Type B pancreatic cell (in vitro differentiated cells): ENCODE measurements at places on chromosomes 5 and 9. TPM values are rescaled to one million over a fixed set of nuclear protein-coding genes. Genes with fewer than 3 reads are reported as not detected.
A peak's percentile ranks its signal among the peaks of the same experiment; 100 is the strongest.

DNA sequence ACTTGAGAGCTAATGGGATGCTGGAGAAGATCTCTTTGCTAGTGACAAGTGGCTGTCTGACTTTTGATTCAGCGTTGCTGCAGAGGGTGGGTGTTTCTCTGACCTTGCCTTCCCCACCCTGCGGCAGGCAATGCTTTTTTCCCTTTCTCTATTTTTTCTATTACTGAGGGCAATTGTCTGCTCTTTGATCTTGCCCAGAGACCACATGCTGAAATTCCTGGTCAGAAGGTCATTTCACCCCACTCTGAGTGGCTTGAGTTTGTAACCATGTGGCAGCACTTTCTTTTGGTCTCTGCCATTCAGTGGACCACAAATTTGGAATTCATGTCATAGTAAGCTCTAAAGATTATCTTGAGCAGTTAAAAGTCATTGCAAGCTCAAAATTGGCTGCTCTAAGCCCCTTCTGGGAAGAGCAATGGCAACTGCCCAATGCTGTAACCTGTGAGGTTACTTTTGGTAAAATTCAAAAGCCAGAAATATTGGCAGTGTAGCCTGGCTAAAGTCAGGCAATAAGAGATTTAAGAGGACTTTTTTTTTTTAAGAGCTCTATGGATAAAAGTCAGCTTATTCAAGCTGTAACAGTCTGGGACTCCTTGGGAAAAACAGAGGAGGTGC, 30.4 kb upstream of the MTMR12 start:
- no peak for DNase-seq
- H3K27ac ChIP-seq = no peak overlapping the region
- H3K27me3 ChIP-seq = no peaks in the 10 kb centered on the region
- H3K36me3 ChIP-seq = peaks cover 7% of the 10 kb centered on the region
- no peaks in the 10 kb centered on the region for H3K4me1 ChIP-seq

- peaks cover 19% of the 10 kb centered on the region for H3K4me1 ChIP-seq
- no peak for DNase-seq
- no peak overlapping the region for H3K27ac ChIP-seq
- peaks cover 4% of the 10 kb centered on the region for H3K36me3 ChIP-seq
- no peaks in the 10 kb centered on the region for H3K27me3 ChIP-seq
These were observed 7.6 kb downstream of the PAM start for GRCh38 chr5:102762562-102763227.

GRCh38 chr5:54719384-54720283, 202.1 kb downstream of the SNX18 start:
- no peak overlapping the region for H3K4me3 ChIP-seq
- no peaks in the 10 kb centered on the region for H3K36me3 ChIP-seq
- H3K4me1 ChIP-seq = peaks cover 14% of the 10 kb centered on the region
- no peak for DNase-seq

- no peak for DNase-seq
- no peaks in the 10 kb centered on the region for H3K36me3 ChIP-seq
- H3K27ac ChIP-seq = no peak overlapping the region
- no peaks in the 10 kb centered on the region for H3K27me3 ChIP-seq
These were observed 127.8 kb downstream of the MED27 start for GRCh38 chr9:131951905-131952304.

GRCh38 chr9:32525709-32526030, 326 bp downstream of the RIGI start:
- peaks cover 10% of the 10 kb centered on the region for H3K4me1 ChIP-seq
- H3K36me3 ChIP-seq = peaks cover 14% of the 10 kb centered on the region
- H3K27me3 ChIP-seq = no peaks in the 10 kb centered on the region
- peak overlapping the region; percentile 94 for H3K4me3 ChIP-seq
- H3K27ac ChIP-seq = peak overlapping the region; percentile 90

GRCh38 chr9:79616971-79617370, 45.2 kb downstream of the TLE4 start:
- H3K4me1 ChIP-seq = peaks cover 26% of the 10 kb centered on the region
- H3K4me3 ChIP-seq = peak overlapping the region; percentile 30
- no peak overlapping the region for H3K27ac ChIP-seq
- H3K36me3 ChIP-seq = peaks cover 46% of the 10 kb centered on the region
- H3K27me3 ChIP-seq = peaks cover 6% of the 10 kb centered on the region

Gene TOMM5
- 132 and 144 TPM in 2 replicates for total RNA-seq

Gene ZNG1C
- 27.2 and 33.2 TPM in 2 replicates for total RNA-seq

Gene RNF224
- total RNA-seq = 0.36 and 0.48 TPM in 2 replicates

Gene RIC1
- 25.1 and 26.6 TPM in 2 replicates for total RNA-seq

Gene GLDC
- total RNA-seq = 4.9 and 11.8 TPM in 2 replicates

- H3K4me1 ChIP-seq = peaks cover 11% of the 10 kb centered on the region
- no peak for DNase-seq
- no peak overlapping the region for H3K27ac ChIP-seq
These were observed 1.6 kb downstream of the PKD2L2 start for GRCh38 chr5:137890845-137891244.

Gene CEL
- total RNA-seq = 4.5 and 4.9 TPM in 2 replicates

GRCh38 chr9:127143920-127144465, 21.6 kb upstream of the ANGPTL2 start:
- peaks cover 3% of the 10 kb centered on the region for H3K4me1 ChIP-seq
- DNase-seq = no peak
- no peak overlapping the region for H3K27ac ChIP-seq
- no peak overlapping the region for H3K4me3 ChIP-seq
- H3K36me3 ChIP-seq = no peaks in the 10 kb centered on the region

Gene SKP2
- 78.3 and 98.4 TPM in 2 replicates for total RNA-seq

DNA sequence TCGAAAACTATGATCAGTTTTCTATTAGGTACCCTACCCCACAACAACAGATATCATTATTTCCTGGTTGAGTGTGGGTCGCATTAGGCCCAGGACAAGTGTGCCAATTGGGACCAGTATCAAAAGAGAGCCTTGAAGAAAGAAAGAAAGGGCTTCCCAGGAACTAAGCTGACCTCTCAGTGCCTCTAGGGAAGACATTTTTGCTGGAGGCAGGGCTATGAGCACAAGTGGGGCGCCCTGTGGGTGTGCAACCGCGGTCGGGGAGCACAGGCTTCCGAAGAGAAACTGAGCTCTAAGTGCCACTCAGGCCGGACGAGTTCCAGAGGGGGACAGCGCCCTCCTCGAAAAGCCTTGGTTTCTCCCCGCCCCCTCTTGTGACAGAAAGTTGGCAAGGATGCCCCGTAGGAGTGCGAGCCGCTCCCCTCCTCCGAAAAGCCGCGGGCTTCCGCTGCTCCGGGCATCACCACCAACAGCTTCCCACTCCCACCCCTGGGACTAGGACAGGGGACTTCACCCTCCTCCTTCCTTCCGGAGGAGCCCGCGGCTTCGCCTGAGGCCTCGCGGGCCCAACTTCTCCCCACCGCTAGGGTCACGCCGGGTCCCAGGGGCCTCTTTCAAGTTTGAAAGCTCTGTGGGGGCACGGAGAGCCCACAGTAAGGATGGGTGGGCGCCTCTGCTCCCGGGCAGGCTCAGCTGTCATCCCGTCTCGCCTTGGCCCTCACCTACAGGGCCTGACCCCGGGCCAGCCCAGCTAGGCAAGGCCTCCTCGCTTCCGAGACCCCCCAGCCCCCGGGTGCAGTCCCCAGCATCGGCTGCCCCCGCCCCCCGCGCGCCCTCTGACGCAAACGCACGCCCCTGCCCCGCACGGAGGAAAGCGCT, 2.0 kb downstream of the NR2F1-AS1 start:
- no peak for DNase-seq
- no peaks in the 10 kb centered on the region for H3K36me3 ChIP-seq
- peak overlapping the region; percentile 82 for H3K4me3 ChIP-seq
- H3K27ac ChIP-seq = peak overlapping the region; percentile 41
- peaks cover 36% of the 10 kb centered on the region for H3K4me1 ChIP-seq

GRCh38 chr9:109568089-109568488, 70.0 kb upstream of the PTPN3 start:
- no peak overlapping the region for H3K4me3 ChIP-seq
- peaks cover 5% of the 10 kb centered on the region for H3K27me3 ChIP-seq
- no peaks in the 10 kb centered on the region for H3K4me1 ChIP-seq
- H3K27ac ChIP-seq = no peak overlapping the region
- H3K36me3 ChIP-seq = no peaks in the 10 kb centered on the region

Gene PIP5K1B
- 9.8 and 19.4 TPM in 2 replicates for total RNA-seq

DNA sequence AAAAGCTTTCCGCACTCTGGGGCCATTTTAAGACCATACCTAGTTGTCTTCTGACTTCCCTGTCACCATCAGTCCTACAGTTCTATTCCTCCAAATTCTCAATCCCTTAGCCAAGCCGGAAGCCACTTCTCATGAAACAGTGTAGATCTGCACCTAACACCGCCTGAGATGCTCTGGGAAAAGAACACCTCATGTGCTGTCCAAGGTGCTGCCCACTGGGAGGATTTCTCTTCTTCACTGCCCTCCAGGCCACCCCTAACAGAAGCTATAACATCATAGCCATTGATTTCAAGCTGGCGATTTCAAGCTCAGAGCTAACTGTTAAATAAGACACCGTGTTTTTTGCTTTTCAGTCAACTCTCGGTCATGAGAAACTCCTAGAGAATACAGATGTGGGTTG, 559.3 kb downstream of the CCDC171 start:
- no peaks in the 10 kb centered on the region for H3K27me3 ChIP-seq
- H3K27ac ChIP-seq = no peak overlapping the region
- H3K36me3 ChIP-seq = no peaks in the 10 kb centered on the region
- H3K4me3 ChIP-seq = no peak overlapping the region
- no peak for DNase-seq
- H3K4me1 ChIP-seq = peaks cover 2% of the 10 kb centered on the region

- no peaks in the 10 kb centered on the region for H3K4me1 ChIP-seq
- DNase-seq = no peak
- no peak overlapping the region for H3K27ac ChIP-seq
These were observed 38.5 kb upstream of the DEPDC1B start for GRCh38 chr5:60738461-60738860.

Gene PNPLA7
- 2.5 and 3.1 TPM in 2 replicates for total RNA-seq

DNA sequence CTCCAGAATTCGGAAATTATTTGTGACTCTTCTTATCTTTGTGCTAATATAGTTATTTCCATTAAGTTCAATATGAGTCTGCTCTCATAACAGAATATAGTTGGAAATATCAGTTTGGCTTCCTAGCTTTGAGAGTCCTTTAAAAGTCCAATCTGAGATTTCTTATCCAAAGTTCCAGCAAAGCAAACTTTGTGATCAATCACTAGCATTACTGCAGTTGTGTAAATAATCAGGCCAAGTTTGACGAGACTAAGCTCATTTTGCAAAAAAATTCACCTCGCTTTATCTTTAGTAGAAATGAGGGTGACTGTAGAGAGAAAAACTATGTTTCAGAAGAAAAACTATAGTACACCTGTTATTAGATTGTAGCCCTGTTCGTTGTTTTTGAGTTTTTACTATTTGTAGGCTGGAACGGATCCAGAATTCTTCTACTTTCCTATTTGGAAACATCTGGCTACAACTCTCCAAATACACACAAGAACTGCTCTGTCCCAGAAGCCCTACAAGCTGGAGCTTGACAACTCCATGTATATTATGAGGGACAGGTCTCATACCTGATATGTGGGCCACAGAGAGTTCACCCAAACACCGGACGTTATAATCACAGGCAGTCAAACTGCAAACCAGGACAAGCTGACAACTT, 47.8 kb downstream of the RAPGEF1 start:
- H3K27ac ChIP-seq = no peak overlapping the region
- H3K36me3 ChIP-seq = no peaks in the 10 kb centered on the region
- no peak for DNase-seq
- H3K4me3 ChIP-seq = no peak overlapping the region
- no peaks in the 10 kb centered on the region for H3K27me3 ChIP-seq

Gene IL9
- total RNA-seq = not detected in 2 replicates

Gene GHR
- total RNA-seq = 2.6 and 6.5 TPM in 2 replicates

DNA sequence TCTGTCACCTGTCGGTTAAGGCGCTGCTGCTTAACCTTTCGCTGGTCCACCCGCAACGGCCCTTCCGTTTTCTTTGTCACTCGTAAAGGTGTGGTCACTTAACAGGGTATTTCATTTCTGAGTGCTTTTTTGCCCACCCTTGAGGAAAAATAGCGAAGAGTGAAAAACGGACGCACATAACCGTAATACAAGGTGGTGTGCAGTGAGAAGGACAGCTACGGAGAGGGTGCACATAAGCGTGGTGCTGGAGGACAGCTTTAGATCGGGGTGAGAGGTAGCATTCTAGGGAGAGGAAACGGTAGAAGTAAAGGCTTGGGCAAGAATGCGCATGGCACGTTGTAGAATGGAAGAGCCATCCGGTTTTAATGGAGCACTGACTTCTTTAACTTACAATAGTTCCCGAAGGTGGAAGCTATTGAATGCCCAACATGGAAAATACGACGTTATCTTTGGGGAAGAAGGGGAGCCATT, 761 bp downstream of the CCT5 start:
- H3K4me1 ChIP-seq = peaks cover 28% of the 10 kb centered on the region
- peak overlapping the region; percentile 95 for H3K4me3 ChIP-seq
- DNase-seq = no peak

Gene SELENOP
- total RNA-seq = 65.5 and 96.2 TPM in 2 replicates

DNA sequence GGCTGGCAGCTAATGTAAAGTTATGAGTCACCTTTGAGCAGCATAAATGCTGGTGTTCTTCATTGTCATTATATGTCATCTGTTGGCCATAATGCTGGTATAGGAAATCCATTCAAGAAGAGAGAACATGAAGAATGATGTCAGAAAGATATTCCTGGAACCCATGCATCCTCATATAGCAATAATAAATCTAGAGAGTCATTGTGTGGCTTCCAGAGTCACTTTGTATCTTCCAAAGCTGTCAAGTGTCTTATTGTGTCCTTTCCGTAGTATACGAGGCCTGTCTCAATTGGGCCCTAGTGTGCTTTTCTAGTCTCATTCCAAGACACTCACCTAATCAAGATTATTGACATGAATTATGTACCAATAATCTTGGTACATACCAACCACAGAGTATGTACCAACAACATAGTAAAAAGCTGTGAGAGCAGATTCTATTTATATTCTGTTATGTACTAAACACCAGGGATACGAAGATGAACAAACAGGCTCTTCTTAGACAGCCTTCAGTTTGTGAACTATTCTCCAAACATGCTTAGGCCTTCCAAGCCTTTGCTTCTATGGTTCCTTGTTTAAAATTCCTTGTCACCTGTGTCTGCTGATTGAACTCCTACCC, 110.1 kb downstream of the ERCC6L2 start:
- H3K27ac ChIP-seq = no peak overlapping the region
- peaks cover 44% of the 10 kb centered on the region for H3K36me3 ChIP-seq
- H3K4me1 ChIP-seq = peaks cover 12% of the 10 kb centered on the region
- H3K4me3 ChIP-seq = no peak overlapping the region

DNA sequence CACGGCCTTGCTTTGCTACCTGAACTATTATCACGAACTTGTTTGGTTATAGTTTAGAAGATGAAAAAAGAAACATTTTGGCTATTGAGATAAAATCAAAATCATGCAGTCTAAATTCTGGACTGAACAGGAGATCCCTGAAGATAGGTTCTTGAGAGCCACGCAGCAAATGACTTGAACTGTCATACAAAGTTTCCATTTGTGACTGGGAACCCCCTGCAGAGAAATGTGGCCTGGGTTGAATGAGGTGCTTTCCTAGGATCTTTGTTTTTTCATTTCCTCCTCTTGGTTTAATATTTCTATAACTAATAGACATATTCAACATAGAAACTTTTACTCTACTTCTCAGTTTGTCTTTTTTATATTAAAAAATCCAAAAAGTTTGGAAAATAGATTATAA, 184.7 kb upstream of the TRPM3 start:
- no peaks in the 10 kb centered on the region for H3K36me3 ChIP-seq
- peaks cover 3% of the 10 kb centered on the region for H3K27me3 ChIP-seq
- no peaks in the 10 kb centered on the region for H3K4me1 ChIP-seq
